ENCODE measurements at places on chromosomes 2 and 18.

GRCh38 chr2:14631406-14632040 lies 994 bp upstream of the LRATD1 start:
- no peak for DNase-seq

- no peak for DNase-seq
Measured at GRCh38 chr2:229071292-229071976, 199.7 kb downstream of the PID1 start.

DNA sequence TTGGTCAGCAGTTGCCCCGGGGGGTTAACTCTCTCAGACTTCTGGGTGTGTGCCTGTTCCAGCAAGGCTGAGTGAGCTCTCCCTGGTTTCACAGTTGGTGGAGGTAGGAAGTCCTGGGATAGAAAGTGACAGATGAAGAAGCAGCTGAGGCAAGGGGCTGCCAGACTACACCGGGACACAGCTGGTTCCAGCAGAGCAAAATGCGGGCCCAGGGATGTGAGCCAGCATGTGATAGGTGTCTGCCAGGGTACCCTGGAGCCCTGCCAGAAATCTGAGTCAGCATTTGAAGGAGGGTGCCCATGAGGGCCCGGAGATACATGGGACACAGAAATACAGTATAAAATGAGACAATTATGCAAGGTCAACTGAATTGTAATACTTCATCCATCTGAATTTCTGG lies 79.3 kb upstream of the LGALSL start:
- peak; percentile 82 for DNase-seq

GRCh38 chr2:136207030-136207623 lies 89.2 kb upstream of the CXCR4 start:
- DNase-seq: peak; percentile 7

- no peak for DNase-seq
Measured at GRCh38 chr2:144097440-144098225, 422.3 kb downstream of the ZEB2 start.

GRCh38 chr2:132550946-132551345 lies 119.1 kb downstream of the LYPD1 start:
- DNase-seq: no peak

DNA sequence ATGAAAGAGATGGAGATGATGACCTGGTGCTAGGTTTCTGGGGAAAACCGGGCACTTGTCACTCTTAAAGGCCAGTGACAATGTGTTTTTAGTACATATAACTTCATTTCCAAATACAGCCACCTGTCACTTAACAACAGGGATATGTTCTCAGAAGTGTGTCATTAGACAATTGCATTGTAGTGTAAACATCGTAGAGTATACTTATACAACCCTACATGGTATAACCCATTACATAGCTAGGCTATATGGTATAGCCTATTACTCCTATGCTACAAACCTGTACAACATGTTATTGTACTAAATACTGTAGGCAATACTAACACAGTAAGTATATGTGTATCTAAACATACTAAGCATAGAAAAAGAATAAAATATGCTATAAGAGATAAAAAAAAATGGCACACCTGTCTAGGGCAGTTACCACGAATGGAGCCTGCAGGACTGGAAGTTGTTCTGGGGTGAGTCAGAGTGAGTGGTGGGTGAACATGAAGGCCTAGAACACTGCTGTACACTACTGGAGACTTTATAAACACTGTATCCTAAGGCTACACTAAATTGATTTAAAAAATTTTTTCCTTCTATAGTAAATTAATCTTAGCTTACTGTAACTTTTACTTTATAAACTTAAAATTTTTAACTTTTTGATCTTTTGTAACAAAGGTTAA lies 123.2 kb downstream of the THADA start:
- no peak for DNase-seq

GRCh38 chr2:112917856-112918255 lies 6.9 kb downstream of the IL37 start:
- DNase-seq: no peak

DNA sequence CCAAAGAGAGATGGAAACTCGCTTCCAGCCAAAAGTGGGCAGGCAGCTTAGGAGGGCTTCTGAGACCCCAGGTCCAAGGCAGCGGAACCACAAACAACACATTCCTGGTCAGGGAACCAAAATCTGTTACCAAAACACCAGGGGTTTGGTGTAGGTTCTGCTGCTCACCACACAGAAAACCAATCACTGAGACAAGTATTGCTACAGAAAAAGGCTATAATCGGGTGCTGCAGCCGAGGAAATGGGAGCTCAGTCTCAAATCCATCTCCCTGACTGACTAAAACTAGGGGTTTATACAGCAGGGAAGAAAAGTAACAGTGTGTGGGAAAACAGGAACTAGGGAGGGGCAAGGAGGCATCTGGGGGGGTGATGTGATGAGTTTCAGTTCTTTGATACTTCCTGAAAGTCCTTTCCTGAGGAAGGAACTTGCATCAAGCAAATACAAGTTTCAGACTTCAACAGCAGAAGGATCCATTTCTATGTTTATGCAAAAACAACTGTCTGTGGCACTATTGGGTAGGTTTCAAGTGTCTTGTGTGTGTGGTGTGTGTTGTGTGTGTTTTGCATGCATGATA lies 108.0 kb downstream of the FAM168B start:
- DNase-seq: no peak

- DNase-seq: no peak
Measured at GRCh38 chr2:2579814-2580213, 248.7 kb upstream of the MYT1L start.

GRCh38 chr18:41975284-41975683 lies 20.2 kb downstream of the PIK3C3 start:
- no peak for DNase-seq

- DNase-seq: no peak
Measured at GRCh38 chr2:5588601-5589000, 103.6 kb upstream of the SOX11 start.

DNA sequence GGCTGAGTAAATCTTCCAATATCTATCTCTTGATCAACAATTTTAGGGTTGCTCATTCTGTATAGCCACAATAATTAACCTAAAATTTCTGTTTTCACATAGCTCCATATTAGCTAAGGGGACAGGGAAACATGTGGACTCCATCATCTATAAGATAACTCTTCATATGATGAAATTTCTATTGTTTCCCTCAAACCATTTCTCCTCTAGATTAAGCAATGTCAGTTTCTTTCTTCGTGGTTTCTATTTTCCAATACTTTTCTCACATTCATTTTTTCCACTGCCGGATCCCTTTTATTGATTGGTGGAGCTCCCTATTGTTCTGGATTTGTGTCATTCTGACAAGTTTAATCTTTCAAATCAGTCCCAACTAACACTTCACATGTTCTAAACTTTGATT lies 1221.3 kb upstream of the ZEB2 start:
- DNase-seq: no peak

DNA sequence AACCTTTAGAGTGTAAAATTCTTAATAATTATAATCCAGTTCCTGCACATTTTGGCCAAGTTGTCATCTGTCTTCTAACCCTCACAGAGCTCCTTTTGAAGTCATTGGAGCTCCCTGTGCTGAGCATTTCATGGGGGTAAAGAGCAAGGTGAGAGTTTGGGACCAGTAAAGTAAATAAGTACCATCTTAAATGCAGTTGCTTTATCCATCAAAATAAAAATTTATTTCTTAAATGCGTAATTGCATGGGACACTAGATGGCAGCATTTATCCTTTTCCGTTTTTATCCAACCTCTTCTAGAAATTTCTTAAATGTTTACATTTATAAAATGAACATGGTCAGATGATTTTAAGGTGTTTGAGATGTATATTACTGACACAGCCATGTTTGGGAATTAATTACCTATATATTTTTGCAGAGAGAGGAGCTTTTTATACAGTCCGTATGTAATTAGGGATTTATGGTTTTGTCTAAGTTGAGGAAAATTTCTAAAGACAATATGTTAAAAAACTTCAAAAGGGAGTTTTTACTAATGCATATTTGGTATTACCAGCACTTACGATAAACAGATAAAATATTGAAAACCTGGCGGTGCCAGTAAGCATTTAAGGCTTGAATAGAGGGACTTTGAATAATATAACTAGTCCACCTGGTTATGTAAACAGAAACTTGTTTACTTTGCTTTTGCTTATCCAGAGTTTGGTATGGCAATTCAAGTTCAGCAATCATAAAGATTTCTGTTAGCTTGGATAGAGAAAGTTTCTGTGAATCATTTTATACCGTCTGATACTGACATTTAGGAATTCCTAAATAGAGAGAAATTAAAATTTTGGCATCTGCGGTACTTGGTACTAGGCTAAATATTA lies 54.5 kb downstream of the ACSL3 start:
- no peak for DNase-seq

- DNase-seq: no peak
Measured at GRCh38 chr2:135279209-135279608, 227.1 kb downstream of the RAB3GAP1 start.
